ENCODE measurements at places on chromosomes 5 and 9. TPM values are rescaled to one million over a fixed set of nuclear protein-coding genes. Genes with fewer than 3 reads are reported as not detected.

DNA sequence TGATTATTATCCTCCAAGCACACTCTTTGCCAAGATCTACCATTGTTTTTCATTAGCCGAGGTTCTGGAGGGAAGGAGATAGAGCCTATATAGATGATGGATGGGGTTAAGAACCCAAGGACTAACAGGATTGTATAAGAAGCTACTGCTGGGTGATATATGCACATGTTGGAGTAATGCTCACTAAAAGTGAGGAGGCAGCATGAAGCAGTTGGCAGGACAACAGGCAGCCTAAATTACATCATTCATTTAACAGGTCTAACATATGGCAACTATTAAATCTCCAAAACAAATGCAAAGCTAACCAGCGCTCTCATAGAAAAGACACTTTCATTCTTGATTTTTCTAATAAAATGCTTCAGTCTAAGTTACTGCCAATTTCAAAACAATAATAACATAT, 293.2 kb downstream of the EPB41L4A start:
- no peak for DNase-seq
- no peak overlapping the region for H3K27ac ChIP-seq
- no peaks in the 10 kb centered on the region for H3K4me1 ChIP-seq
- no peaks in the 10 kb centered on the region for H3K36me3 ChIP-seq
- H3K27me3 ChIP-seq: no peaks in the 10 kb centered on the region
- H3K4me3 ChIP-seq: no peak overlapping the region

GRCh38 chr5:150411245-150411979, 1.3 kb downstream of the CD74 start:
- peak overlapping the region; percentile 52 for H3K4me3 ChIP-seq
- H3K4me1 ChIP-seq: peaks cover 16% of the 10 kb centered on the region
- H3K36me3 ChIP-seq: no peaks in the 10 kb centered on the region
- no peak for DNase-seq
- H3K27me3 ChIP-seq: no peaks in the 10 kb centered on the region

DNA sequence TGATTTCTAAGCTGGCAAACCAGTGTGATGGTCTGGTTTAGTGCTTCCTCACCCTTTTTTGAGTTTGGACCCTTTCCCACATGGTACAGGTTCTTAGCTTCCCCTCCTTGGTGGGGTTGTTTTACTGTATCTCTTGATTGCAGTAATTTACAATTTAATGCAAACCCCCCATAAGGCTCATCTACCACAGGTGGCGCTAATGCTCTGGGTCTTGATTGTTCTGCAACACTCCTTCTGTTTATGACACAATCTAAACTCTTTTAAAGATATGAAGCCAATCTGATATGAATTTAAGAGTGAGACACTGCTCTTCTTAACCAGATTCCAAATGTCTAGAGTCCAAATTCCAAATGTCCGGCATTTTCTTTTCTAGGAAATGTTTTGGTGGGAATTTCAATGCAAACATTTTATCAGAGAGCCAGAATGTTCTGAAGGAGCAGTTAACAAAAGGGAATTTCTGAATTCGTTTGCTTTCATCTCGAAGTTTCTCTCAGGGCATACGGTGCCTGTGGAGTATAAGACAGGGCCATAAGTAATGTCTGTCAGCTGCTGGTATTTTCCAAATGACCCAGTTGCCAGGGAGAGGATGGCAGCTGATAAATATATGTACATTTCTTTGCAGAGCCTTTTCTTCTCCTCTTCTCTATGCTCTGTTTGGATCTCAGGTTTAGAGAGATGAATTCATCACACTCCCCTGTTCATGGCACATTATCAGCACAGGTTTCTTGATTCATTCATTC, 246.8 kb downstream of the ARHGAP26 start:
- no peaks in the 10 kb centered on the region for H3K27me3 ChIP-seq
- H3K27ac ChIP-seq: no peak overlapping the region
- H3K4me3 ChIP-seq: no peak overlapping the region
- H3K4me1 ChIP-seq: no peaks in the 10 kb centered on the region

DNA sequence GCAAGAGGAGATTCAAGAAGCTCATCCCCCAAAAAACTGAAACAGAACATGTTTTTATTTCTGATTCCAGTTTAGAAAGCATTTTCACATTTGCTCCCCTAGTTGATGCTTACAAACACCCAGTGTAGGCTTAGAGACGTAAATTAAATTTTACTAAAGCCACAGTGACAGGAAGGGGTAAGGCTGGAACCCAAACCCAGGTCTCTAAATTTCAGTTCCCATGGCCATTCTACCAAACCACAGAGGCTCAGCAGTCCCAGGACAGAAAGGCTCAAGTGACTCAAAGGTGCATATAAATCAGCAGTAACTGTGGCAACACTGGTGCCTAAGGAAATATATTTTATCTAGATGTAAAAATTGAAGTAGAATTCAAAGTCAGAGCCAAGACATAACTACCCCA, 128.7 kb downstream of the CEP120 start:
- H3K4me3 ChIP-seq: no peak overlapping the region
- no peak for DNase-seq
- H3K36me3 ChIP-seq: no peaks in the 10 kb centered on the region
- no peaks in the 10 kb centered on the region for H3K27me3 ChIP-seq
- H3K27ac ChIP-seq: no peak overlapping the region

GRCh38 chr5:61673007-61673735, 341.1 kb downstream of the ZSWIM6 start:
- DNase-seq: peak; percentile 75
- H3K36me3 ChIP-seq: no peaks in the 10 kb centered on the region
- peaks cover 25% of the 10 kb centered on the region for H3K4me1 ChIP-seq
- no peaks in the 10 kb centered on the region for H3K27me3 ChIP-seq

DNA sequence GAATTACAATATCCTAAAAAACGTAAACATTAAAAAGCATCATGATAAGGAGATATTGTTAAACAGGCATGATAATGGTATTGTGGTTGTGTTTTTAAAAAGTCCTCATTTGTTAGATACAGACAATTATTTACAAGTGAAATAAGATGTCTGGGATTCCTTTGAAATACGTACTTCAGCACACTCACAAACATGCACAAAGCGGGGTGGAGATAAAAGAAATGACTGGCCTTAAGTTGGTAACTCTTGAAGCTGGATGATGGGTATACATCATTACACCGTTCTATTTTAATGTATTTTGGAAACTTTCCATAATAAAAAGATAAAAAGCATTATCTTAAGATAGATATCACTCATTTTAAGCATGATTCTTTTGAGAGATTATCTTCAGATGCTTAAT, 1.0 kb downstream of the FAM200C start:
- peaks cover 16% of the 10 kb centered on the region for H3K36me3 ChIP-seq
- no peak overlapping the region for H3K27ac ChIP-seq
- H3K27me3 ChIP-seq: no peaks in the 10 kb centered on the region
- no peak for DNase-seq

The NINJ1 gene
- polyA plus RNA-seq: 78.7 TPM

The IL3 gene
- polyA plus RNA-seq: not detected

The PKD2L2 gene
- 0.15 TPM for polyA plus RNA-seq

The RANBP3L gene
- 0.60 TPM for polyA plus RNA-seq

The C9orf50 gene
- polyA plus RNA-seq: 0.33 TPM
